ENCODE measurements at places on chromosomes 4 and X. TPM values are rescaled to one million over a fixed set of nuclear protein-coding genes. Genes with fewer than 3 reads are reported as not detected.

The PCSK1N gene
- 0.41 TPM for polyA plus RNA-seq

The IL1RAPL2 gene
- polyA plus RNA-seq = 0.08 TPM

The FREM3 gene
- polyA plus RNA-seq = 0.02 TPM

The DMP1 gene
- polyA plus RNA-seq = not detected

The LGI2 gene
- polyA plus RNA-seq = 19.8 TPM

The PCDH18 gene
- polyA plus RNA-seq = 26.5 TPM

The UGT2A1 gene
- not detected for polyA plus RNA-seq

GRCh38 chr4:7785017-7785416, 154.6 kb downstream of the AFAP1 start:
- peak; percentile 7 for DNase-seq

- DNase-seq = no peak
These were observed 38.9 kb downstream of the PDHA1 start for GRCh38 chrX:19382555-19383145.

DNA sequence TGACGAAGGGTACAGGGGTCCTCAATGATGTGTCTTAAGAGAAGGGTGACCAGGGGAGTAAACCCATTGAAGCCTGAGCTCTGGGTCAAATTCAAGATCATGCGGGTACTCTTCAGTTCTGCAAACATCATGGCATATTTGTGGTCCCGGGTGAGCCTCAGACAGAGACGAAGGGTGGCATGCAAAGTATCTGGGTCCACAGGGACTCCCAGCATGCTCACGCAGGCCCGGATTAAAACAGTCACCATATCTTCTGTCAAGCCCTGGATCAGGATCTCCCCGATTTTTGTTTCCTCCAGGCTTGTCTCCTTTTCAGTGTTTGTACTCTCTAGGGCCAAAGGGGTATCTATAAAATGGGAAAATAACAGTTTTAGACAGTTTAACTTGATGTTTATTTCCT, 102.9 kb downstream of the HUWE1 start:
- no peak for DNase-seq

DNA sequence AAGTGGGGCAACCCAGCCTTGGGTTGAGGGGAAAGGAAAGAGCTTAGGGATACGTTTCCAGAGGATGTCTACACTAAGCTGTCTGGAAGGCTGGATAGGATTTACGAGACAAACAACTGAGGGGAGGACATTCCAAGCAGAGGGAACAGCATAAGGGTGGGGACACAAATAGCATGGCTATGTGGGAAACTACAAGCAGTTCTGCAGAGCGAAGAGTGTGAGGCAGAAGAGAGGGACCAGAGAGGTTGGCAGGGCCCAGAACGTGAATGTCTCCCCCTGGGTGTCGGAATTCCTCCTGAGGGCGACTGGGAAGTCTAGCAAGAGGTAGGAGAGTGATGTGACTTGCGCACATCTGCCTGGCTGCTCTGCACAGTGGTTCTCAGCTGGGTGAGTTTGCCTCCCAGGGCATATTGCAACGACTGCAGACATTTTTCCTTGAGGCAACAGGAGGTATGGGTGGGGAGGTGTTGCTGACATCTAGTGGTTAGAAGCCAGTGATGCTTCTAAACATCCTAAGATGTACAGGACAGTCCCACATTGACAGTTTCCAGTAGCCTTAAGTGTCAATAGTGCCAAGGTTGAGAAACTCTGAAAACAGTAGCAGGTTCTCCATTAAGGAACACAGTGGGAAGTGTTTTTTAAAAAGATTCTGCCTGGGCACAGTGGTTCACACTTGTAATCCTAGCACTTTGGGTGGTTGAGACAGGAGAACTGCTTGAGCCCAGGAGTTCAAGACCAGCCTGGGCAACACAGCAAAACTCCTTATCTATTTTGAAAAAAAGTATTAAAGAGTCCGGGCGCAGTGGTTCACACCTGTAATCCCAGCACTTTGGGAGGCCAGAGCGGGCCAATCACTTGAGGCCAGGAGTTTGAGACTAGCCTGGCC, 9.2 kb downstream of the NDUFA1 start:
- peak; percentile 17 for DNase-seq

GRCh38 chr4:180949424-180950213, 1293.6 kb upstream of the TENM3 start:
- DNase-seq = no peak

DNA sequence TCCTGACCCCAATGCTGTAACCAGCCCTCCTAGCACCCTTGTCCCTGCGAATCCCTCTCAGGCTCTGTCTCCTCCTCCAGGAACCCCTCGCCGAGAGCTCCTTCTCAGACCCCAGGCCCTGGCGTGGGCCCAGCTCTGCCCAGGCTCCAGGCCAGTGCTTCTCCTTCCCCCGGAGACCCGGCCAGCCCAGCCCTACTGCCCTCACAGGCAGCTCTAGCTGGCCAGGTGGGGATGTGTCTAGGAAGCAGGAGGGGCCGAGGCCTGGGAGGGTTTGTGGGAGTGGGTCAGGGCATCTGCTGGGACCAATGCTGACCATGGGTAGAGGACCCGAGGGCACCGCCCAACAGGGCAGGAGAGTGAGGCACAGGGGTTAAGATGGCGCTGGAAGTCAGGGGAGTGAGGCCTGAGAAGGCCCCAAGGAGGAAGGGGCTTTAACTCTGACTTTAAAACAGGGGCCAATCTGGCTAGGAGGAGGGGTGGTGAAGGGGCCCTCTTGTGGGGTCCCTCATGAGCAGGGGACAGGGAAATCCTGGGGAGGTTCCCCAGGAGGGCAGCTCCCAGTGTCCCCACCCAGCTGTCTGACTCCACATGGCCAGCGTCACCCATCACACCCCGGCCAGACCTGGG, 64.7 kb upstream of the NKX1-1 start:
- DNase-seq = peak; percentile 25

All from ovary (tissue), 10 donors.